ENCODE measurements at places on chromosomes 3 and 15.

DNA sequence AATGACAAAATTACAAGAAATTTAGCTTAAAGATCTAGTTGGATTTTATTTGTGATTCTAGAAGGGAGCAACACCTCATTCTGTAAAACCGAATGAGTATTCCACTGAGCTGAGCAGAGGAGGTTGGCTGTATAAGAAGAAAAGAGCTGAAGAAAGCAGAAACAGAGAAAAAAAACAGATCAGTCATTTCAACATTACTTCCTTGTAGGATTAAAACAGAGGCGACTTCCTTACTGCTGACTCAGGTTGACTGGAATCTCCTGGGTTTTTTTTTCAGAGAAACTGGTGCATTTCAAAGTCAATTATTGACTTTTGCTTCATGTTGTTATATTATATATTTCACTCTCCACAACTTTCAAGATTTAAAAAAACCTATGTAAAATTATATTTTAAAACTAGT is 368.1 kb upstream of the UBE2E2 start:
- DNase-seq, result no peak

DNA sequence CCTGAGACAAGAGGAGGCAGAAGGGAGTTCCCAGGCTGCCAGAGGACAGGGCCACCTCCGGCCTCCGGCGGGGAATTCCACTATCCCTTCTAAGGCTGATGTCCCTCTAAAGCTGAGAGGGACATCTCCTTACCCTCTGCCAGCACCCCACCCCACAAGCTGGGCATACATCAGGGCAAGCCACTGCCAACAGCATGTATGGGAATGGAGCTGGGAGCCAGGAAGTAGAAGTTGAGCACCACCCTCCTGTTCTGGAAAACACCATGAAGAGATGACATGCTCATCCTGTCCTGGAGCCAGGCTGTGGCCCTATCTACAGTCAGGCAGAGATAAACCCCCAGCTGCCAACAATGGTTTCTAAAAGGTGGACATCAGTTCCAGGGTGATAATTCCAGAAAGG is 7.1 kb downstream of the PLCD1 start:
- DNase-seq, result no peak

DNA sequence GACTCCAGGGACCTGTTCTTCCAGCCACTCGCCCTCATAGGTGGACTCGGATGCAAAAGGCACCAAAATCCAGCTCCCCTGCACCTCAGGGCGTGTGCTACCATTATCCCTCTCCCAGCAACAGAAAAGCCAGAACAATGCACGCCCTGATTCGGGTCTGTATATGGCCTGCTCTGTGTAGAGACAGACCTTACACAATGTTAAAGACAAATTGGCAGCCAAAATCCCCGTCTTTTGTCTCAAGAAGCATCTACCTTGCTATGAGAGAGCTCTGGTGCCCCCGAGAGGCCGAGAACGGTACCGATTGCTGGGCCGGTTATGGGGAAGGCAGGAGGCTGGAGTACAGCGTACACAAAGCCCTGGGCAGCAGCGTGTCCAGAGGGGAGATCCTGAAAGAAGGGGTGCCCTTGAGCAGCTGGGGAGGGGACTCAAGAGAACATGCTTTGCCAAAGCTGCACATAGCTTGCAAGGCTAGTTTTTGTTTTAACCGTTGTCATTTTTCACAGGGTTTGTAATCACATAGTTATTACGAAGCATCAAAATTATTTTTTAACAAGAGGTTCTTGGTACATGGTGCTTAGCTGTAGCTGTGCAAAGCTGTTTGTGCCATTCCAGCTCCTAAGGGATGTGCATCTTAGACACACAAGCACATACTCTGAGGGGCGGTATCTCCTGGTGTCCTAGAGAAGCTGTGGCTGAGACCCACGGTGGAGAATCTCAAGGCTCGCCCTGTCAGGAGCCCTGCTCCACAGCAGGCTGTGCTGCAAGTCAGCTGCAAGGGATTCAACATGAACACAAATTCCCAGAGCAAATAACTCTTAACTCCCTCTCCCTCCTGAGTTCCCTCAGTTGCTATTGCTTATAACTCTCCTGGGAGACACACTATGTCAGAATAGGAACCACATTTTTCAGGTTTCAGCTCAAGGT is 461.5 kb upstream of the PPP2R3A start:
- DNase-seq, result peak; percentile 34

DNA sequence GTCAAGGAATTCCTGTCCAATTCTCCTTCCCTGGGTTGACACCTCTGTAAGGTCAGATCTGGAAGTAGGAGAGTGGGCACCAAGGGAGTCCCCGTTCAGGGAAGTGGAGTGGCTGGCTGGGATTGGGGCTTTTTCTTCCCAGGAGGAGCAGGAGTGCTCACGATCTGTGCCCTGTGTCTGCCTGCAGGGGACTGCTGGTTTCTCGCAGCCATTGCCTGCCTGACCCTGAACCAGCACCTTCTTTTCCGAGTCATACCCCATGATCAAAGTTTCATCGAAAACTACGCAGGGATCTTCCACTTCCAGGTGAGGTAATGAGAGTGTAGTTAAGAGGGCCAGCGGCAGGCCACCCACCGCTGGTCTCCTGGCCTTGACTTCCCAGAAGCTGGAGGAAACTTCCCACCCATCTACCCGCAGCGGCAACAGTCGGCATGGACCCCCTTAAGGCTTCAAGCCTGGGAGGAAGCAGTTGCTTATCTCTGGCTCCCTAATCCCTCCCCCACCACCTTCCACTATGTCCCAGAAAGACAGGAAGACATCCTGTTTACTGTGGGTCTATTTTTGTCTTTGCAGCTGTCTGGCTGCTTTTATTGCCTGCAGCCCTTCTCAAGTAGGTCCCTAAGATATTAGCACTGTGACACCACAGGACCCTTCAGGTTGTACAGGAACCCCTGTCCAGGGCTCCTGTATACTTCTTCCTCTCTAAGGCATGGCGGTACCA is 26.8 kb downstream of the CAPN3 start:
- no peak for DNase-seq

GRCh38 chr15:93294896-93295295 is 205.9 kb upstream of the RGMA start:
- no peak for DNase-seq

- no peak for DNase-seq
Measured at GRCh38 chr3:118740722-118741290, 293.8 kb downstream of the IGSF11 start.

DNA sequence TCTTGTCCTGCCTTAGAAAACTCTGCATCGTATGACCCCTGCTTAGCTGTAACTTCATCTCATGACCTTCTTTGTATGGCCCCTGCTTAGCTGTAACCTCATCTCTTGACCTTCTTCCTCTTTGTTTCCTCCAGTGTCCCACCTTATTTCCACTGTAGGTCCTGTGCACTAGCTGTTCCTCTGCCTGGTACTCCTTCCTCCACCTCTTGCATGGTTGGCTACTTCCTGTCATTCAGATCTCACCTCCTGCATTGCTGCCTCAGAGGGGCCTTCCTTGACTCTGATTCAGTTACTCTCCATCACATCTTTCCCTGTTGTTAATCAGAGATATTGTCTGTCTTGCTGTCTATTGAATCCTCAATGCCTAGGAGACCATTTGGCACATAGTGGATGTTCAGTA is 63.2 kb downstream of the PDE8A start:
- no peak for DNase-seq

GRCh38 chr3:17845026-17845812 is 102.8 kb upstream of the TBC1D5 start:
- DNase-seq, result no peak

GRCh38 chr3:141080431-141080830 is 29.3 kb downstream of the SPSB4 start:
- DNase-seq, result no peak

GRCh38 chr15:74951006-74951405 is 5.6 kb downstream of the RPP25 start:
- no peak for DNase-seq

DNA sequence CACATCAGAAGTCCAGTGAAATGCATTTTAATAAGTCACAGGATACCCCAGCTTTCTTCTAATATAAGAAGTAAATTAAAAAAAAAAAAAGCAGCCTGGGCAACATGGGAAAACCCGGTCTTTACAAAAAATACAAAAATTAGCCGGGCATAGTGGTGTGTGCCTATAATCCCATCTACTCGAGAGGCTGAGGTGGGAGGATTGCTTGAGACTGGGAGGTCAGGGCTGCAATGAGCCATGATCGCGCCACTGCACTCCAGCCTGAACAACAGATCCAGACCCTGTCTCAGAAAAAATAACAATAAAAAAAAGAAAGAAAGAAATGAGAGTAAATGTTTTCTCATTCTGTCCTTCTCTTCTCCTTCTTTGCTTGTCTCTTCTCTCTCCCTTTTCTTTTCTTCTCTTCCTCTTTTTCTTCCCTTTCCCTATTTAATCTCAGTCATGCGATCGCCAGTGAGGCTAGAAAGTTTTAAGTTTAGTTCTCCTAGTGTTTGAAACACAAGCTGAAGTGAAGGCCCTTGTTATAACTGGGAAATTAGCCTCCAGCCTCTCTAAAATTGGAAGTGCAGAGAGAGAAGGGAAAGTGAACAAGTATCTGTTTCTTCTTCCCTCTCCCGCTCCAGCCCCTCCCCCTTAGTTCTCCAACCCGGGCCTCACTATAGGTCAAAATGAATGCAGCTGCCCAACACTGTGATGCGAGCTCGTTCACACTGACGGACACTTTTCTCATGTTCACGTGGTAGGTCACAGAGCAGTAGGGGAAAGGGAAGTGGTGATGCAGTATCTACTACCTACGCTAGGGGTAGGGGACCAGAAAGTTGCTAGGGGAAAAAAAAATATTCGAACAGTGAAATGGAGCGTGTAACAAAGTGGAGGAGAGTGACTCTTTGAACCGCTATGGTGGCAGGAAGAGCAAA is 23.5 kb upstream of the TSC22D2 start:
- peak; percentile 30 for DNase-seq

Data from activated CD4-positive, alpha-beta T cell treated with anti-CD3 and anti-CD28 coated beads, Interleukin-2, amount 50 U/mL, for 48 hours (primary cell).